ENCODE measurements at places on chromosomes 1 and 21.

- peak; percentile 20 for DNase-seq
Measured at GRCh38 chr1:1597275-1597930, 2.5 kb downstream of the FNDC10 start.

- no peak for DNase-seq
Measured at GRCh38 chr1:41383094-41383852, 22.0 kb downstream of the FOXO6 start.

GRCh38 chr1:147919896-147920295 lies 8.3 kb upstream of the GPR89B start:
- DNase-seq: no peak

DNA sequence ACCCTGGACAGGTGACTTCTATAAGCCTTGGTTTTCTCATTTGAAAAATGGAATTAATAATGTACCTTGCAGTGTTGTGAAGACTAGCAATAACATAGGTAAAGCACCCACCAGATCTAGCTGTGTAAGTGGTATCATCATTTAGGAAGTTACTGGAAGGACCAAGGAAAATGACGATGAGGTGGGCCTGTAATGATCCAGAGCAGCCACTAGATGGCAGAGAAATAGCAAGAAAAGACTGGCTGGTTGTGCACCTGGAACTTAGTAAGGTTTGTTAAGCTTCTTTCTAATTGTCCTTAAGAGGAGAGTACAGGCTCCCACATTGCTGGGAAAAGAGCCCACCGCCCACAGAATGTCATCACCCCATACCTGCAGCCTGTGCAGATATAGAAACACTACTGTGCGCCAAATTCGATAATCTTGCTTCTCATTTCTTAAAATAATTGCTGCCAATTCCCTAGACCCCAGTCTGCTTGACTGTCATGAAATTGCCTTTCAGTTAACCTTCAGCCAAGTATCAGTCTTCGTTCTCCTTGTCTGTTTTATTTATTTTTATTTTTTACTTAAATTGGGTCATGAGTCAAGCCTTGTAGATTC lies 37.2 kb downstream of the WNT4 start:
- DNase-seq: peak; percentile 28

- no peak for DNase-seq
Measured at GRCh38 chr21:36542312-36543101, 62.6 kb upstream of the CLDN14 start.

Data from A172 (cell line).